Naive thymus-derived CD4-positive, alpha-beta T cell (primary cell): ENCODE measurements at places on chromosomes 2 and 18. TPM values are rescaled to one million over a fixed set of nuclear protein-coding genes. Genes with fewer than 3 reads are reported as not detected.

- DNase-seq: no peak
These were observed 116.8 kb upstream of the GATA6 start for GRCh38 chr18:22052405-22053105.

- DNase-seq: no peak
These were observed 142.6 kb downstream of the DIS3L2 start for GRCh38 chr2:232104076-232104646.

DNA sequence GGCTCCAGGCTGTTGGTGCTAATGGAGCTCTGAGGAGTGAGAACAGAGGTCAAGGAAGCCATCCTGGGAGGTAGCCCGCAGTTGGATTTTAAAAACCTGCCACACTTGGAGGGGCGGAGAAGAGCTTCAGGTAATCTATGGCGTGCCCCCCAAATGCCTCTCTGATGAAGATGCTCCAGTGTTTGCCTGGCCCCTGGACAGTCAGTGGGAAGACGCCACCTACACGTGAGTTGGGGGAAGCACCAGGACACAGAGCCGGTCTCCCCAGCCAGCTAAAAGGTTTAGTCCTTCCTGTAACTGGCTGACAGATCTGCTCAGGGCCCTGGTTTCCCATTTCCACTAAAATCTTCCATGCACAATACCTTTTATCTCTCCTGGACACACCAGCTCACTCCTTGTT is 225.0 kb downstream of the TTC32 start:
- no peak for DNase-seq

- DNase-seq: no peak
These were observed 250.9 kb downstream of the FBXO15 start for GRCh38 chr18:73896685-73897084.

GRCh38 chr2:200170221-200170620 is 136.3 kb upstream of the SPATS2L start:
- DNase-seq: no peak

DNA sequence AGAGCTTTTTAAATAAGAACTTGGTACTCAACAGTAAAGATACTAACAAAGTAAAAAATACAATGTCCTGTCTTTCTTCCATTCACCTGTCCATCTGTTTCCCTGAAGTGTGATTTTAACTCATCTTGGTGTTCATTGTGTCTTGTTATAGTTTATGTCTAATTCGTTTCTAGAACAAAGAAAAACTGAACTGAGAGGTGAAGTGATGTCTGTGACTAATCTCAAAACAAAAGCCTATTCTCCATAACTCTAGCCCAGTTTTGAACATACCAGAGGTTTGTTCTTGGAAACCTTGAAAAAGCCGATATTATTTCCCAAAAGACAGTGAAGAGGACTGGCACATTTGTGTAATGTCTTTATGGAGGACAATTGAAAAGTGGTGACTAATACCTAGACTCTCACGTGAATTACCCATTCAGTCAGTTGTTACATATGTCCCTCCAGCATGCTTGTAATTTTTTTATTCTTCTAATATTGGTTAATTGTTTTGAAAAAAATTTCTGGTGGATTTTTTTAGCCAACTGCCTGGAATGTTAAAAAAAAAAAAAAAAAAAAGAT is 725.8 kb downstream of the SATB2 start:
- DNase-seq: no peak

The LCT gene
- 0.05 TPM for total RNA-seq

The MYO5B gene
- not detected for total RNA-seq

The FEV gene
- not detected for total RNA-seq

The LYPD6B gene
- 1.7 TPM for total RNA-seq

The MC2R gene
- not detected for total RNA-seq
